ENCODE measurements at places on chromosomes 2 and 18. TPM values are rescaled to one million over a fixed set of nuclear protein-coding genes. Genes with fewer than 3 reads are reported as not detected.

Gene GCG
- polyA plus RNA-seq, result not detected

Gene MBOAT2
- 103 TPM for polyA plus RNA-seq

Gene SKOR2
- not detected for polyA plus RNA-seq

Gene FRZB
- not detected for polyA plus RNA-seq

Gene HAAO
- 0.36 TPM for polyA plus RNA-seq

Gene IL1B
- polyA plus RNA-seq, result 1.1 TPM

Gene OR6B3
- polyA plus RNA-seq, result not detected

Gene PLGLB2
- polyA plus RNA-seq, result 0.51 TPM

Gene LIMS3
- polyA plus RNA-seq, result 7.6 TPM

Gene CDK5R2
- polyA plus RNA-seq, result not detected

Data from GM23248 (cell line).